ENCODE measurements at places on chromosomes 7 and 10.

GRCh38 chr7:53466371-53466770 lies 430.9 kb downstream of the POM121L12 start:
- no peak for DNase-seq

DNA sequence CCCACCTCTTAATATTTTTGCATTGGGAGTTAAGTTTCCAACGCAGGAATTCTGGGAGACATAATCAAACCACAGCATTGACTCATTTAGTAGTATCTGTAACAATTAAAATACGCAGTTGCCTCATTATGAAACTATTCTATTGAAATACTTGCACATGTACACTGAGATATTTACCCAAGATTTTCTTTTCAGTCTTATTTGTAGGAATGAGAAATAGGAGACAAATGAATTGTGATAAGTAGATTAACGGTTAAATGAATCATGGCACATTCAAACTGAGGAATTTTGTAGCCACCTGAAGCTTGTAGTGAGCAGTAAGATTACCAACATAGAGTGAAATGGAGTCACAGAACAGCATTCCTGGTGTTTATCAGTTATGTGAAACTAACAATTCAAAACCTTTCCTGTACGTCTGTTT lies 18.1 kb downstream of the RP9 start:
- DNase-seq = peak; percentile 58

DNA sequence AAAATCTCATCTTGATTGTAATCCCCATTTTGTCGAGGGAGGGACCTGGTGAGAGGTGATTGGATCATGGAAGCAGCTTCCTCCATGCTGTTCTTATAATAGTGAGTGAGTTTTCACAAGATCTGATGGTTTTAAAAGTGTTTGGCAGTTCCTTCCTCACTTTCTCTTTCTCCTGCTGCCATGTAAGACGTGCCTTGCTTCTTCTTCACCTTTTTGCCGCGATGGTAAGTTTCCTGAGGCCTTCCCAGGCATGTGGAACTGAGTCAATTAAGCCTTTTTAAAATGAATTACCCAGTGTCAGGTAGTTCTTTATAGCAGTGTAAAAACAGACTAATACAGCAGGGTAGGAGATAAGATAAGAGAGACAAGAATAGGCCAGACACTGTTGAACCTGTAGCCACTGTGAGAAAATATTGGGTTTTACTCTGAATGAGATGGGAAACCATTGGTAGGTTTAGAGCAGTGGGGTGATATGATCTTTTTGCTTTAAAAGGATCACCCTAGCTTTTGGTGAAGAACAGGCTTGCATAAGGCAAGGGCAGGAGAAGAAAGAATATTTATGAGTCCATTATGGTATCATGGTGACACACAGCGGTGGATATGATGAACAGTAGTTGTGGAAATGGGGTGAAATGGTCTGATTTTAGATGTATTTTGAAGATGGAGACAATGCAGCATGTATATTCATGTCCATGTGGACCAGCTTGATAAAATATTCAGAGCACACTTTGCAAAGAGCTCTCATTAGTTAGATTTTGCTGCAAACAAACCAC lies 11.5 kb downstream of the OR6B1 start:
- peak; percentile 39 for DNase-seq

- no peak for DNase-seq
Observed at GRCh38 chr7:75861636-75862035, 17.2 kb upstream of the RHBDD2 start.

GRCh38 chr7:84248843-84249242 lies 54.3 kb upstream of the SEMA3A start:
- no peak for DNase-seq

DNA sequence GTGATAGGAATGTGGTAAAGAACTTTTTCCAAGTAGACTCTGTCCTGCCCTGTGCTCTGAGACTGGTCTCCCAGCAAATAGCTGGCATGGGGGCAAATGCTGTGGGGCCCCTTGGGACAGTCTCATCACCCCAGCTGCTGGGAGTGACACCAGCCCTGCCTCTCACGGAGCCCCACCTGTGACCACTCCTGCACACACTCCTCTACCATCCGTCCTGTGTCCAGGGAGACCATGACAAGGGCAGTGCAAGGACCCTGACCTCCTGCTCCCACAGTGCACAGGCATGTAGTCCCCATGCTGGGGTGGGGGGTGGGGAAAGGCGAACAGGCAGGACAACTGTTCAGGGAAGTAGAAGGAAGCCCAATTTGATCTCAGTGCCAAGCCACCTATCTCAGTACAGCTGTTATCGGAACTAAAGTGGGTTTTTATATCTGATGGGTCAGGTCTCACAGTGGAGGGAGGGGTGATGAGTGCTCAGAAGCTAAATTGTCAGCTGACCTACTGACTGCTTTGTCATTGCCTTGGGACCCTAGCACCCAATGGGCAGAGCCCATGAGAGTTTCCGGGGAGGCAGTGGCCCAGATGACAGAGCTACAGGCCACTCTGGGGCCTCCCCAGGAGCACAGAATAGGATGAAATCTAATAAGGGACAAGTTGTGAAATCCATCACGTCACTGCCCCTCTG lies 24.5 kb downstream of the VSTM4 start:
- no peak for DNase-seq

DNA sequence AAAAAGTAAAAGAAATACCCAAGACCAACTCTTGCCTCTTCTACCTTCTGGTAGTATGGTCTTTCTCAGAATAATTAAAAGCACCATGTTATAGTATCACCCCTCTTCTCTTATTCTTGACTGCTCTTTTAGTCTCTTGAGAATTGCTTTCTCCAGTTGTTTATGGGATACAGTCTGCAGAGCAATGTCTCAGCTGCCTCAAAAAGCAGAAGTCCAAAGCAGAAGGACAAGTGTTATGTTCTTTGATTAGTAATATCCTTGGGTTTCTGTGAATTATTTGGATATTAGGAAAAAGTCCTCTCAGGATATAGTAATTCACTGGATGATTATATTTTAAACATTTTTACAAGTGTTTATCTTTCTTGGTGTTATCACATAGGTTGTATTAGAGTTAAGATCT lies 7.4 kb downstream of the TAS2R41 start:
- DNase-seq = no peak

- no peak for DNase-seq
Observed at GRCh38 chr7:87216701-87217508, 2.6 kb downstream of the TMEM243 start.

All from M059J (cell line).